Cortex of kidney (tissue), 1 donor: ENCODE measurements at places on chromosomes 6 and 20.

DNA sequence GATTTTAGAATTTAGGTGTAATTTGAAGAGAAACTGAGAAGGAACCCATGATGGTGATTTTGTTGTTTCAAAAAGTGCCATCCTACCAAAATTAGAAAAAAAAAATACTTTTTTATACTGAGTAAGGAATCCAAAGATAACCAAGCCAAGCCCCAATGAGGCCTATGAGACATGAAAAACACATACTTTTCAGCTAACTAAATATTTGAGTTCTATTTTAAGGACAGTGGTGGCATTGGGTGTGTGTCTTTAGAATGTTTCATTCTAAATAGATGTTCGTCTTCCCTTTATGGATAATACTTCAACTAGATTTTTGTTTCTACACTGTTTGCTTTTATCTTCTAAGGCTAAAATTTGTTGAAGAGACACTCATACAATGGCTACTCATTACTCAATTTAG, 9.6 kb downstream of the CD24 start:
- no peak for DNase-seq

- no peak for DNase-seq
These were observed 41.8 kb downstream of the SLC22A23 start for GRCh38 chr6:3415082-3415453.

- DNase-seq, result no peak
These were observed at the start of gene TRERF1 for GRCh38 chr6:42451333-42452170. TSS of gene TRERF1 (minus strand) at chr6:42451926. CDS start at chr6:42269590, 182,336 bp downstream.

DNA sequence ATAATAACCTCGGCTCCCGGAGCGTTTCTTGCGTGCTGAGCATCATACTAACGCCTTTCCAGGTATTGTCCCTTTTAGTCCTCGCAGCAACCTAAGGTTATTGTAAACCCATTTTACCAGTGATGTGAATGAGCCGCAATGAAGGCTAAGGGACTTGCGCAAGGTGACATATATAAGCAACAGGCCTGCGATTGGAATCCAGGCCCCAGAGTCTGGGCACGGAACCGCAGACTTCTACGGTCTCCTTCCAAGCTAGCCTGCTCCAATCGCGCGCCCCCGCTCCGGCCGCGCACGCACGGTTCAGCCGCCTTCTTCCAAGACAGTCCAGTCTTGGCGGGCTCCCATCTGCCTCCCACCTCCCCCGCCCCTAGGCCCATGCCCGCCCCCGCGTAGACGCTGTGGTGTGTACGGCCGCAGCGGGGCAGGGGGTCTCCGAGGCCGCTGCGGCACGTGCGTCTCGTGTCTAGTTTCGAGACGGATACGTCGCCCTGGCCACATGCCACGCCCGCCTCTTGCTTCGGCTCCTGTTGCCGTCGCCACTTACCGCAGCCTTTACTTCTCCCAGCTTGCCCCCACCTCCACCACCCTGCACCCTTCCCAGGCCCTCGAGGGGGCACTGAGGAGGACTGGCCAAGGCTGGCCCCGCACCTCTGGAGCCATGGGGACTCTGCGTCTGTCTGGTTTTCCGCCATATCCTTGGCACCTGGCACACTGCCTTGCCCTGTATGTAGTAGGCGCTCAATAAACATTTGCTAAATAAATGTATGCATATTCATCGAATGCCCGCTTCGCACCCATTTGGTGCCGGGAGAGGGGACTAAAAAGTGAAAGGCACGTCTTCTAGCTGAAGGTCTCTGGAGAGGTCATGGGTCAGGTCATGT, 855 bp upstream of the GFOD1 start:
- DNase-seq, result no peak

DNA sequence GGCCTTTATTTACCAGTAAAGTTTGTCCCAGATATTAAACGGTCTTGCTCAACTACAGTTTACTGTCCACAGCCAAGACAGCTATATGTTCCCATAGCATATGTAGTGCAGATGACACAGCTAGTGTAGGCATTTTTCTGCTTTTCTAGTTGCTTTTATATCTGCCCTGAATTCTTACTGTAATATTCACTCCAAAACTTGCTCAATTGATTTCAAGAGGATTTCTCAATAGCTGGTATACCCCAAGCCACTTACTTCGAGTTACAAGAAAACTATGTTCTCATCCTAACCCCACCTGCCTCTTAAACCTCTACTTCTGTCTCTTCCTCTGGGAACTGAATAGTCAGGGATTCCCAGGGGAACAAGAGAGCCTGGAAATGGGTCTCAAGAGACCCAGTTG, 18.9 kb upstream of the ROS1 start:
- DNase-seq, result no peak

- no peak for DNase-seq
These were observed 15.9 kb downstream of the GPR31 start for GRCh38 chr6:167141667-167142432.

- DNase-seq, result no peak
These were observed 347.8 kb downstream of the CDKAL1 start for GRCh38 chr6:20882014-20882413.

- DNase-seq, result no peak
These were observed 43.3 kb downstream of the TMEM170B start for GRCh38 chr6:11580686-11581405.

GRCh38 chr6:96899451-96899998, 1.8 kb upstream of the NDUFAF4 start:
- DNase-seq, result no peak

DNA sequence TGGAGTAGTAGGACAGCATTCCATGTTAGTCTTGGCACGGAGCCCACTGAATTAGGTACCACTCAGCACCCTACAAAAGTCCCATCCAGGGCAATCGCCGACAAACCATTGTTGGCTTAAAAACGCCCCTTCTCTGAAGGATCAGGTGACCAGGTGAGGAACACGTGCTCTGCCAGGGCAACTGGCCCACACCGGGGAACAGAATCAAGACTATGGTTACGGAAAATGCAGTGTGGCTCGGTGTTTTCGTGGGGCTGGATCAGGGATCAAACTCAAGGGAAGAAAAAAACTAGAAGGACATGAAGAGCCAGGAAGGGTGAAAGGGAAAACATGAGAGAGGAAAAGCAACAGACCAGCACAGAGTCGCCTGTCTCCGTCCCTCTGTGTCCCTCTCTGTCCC, 177.8 kb upstream of the ARID1B start:
- DNase-seq, result no peak

DNA sequence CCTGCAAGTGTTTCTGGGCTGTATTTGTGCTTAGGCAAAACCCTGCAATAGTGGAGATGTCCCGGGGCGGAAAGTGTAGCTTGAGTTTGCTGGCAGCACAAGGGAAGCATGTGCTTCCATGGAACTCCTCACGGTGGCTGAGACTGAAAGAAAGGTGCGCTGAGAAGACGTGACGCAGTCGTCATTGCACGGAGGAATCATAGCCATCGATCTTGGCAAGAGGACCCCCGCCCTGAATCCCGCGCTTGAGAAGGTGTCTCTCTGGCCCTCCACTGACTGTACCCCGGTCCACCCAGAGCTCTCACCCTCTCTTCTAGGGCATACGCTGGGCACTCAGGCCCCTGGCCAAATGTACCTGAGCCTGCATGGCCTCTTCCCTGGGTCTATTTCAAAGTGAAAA, 1081.8 kb upstream of the DEFB115 start:
- DNase-seq, result no peak

- no peak for DNase-seq
These were observed 2.4 kb upstream of the FOXA2 start for GRCh38 chr20:22586645-22587310.

DNA sequence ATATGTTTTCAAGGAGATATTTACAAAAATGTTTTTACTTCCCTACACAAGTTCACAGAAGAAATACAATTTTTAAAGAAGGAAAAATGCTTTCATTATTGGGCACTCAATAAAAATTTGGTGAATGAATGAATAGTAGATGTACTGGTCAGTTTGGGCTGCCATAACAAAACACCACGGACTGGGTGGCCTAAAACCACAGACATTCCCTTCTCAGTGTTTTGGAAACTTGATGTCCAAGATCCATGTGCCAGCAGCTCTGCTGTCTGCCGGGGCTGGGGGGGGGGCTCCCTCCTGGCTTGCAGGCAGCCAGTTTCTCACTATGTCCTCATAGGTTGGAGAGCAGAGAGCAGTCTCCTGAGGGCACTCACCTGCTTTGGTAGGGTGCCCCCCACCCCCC, 62.0 kb downstream of the FAM120B start:
- no peak for DNase-seq

DNA sequence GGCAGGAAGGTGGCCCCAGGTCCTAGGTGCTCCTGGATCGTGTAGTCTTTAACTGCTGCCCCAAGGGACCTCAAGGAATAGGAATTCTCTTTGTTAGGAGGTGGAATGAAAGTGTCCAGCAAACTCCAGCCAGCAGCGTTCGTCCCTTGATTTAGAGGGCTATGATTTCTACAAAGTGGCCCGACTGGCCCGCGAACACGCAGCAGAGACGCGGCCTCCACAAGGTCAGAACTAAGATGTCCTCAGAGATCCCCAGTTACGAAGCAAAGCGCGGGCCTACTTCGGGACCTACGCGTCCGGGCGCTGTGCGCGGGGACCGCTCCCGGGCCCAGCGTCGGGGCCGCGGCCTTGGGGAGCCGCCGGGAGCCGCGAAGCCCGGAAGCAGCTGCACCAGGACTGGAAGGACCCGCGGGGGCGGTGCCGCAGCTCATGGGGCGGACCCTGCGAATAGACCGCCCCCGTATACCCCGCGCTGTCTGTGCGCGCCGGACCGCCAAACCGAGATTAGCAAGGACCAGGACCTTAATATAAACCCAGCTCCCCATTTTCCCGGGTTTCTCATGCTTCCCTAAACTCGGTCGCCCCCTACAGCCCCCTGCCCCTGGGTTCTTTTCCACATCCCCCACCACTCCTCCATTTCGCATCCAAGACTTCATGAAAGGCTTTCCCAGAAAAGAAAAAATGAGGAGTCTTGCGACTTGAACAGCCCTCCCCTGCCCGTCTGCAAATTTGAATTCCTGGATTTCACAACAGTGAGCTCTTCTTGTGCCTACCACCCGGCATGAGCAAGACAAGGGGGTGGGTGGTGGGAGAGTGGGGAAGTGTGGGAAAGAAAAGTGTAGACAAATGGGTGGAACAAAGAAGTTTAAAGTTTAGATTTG, at the start of gene C6orf47:
TSS of gene C6orf47 (minus strand) at position 398 of the 881 bp plus-strand sequence. CDS start 831 bp downstream, outside the sequence.
- DNase-seq, result no peak

- no peak for DNase-seq
These were observed 67.8 kb downstream of the TNFRSF21 start for GRCh38 chr6:47241742-47242482.

DNA sequence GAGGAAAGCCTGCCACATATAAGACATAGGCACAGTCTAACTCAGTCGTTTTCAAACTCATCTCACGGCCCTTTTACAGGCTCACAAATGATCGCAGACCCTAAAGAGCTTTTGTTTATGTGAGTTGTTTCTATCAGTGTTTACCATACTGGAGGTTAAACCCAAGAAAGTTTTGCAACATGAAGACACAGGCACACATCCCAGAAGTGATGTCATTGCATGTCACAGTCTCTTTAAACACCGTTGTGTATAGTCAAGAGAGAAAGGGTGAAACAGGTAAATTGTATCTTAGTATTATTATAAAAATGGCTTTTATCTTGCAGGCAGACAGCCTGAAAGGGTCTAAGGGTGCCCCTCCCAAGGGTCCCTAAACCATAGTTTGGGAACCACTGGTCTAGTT, 96.7 kb downstream of the BACH2 start:
- no peak for DNase-seq

- DNase-seq, result no peak
These were observed 206.3 kb upstream of the RAB32 start for GRCh38 chr6:146337376-146337775.

- no peak for DNase-seq
These were observed 9.8 kb downstream of the PDE10A start for GRCh38 chr6:165653196-165653595.

- DNase-seq, result no peak
These were observed 137.1 kb downstream of the PACRG start for GRCh38 chr6:162864911-162865310.

DNA sequence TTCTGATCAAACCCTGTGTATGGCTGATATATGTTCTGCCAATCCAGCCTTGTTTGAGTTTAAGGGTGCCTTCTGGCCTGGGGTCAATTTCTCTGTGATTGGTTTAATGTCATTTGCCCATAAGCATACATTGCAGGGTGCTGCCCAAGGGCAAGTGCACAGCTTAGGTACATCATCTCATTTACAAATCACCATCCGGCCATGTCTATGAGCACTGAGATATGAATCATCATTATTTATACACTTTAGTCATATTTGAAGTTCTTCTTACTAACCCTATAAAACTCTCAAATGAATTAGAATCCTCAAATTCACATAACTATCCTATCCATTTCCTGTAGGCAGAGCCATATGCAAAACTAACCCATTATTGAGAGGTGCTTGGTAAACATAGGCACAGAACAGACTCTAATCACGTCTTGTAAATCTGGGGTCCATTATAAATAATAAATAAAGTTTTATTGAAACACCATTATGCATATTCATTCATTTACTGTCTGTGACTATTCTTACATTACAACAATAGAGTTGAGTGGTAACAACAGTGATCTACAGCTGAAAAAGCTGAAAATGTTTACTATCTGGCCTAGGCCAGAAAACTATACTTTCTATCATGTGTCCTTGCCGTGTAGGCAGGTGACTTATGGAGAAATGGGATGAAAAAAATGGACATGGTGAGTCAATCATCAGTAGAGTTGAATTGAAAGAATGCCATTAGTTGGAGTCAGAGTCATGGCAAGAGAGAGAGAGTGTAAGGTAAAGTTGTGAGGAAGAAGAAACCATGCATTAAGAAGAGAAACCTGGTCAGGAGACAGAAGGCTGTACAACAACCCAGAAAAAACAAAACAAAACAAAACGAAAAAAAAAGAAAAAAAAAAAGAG, 25.0 kb downstream of the KCNQ5 start:
- DNase-seq, result no peak

- no peak for DNase-seq
These were observed 739.9 kb downstream of the C6orf118 start for GRCh38 chr6:164569509-164569908.

DNA sequence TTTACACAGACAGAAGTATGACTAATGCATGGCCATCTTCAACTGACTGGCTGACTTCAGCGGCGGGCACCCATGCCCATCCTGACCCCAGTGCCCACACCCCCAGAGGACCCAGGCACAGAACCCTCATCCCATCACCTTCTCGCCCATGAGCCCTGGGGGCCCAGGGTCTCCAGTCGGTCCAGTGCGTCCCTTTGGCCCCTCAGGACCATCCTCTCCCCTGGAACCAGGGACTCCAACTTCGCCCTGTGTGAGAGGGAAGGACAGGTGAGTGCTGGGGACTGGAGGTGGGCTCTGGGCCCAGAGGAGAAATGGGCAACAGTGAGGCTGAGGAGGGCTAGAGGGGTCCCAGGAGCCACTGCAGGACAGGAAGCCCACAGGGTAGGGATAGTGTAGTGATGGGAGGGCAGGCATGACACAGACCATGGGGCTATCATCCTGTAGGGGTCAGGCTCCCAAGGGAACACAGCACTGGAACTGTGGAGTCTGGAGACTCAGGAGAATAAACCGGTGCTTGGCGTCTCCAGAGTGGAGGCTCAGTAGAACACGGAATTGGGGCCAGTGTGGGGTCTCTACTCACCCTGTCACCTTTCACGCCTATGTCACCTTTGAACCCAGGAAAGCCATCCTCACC, 16.7 kb downstream of the COL11A2 start:
- no peak for DNase-seq
